Neuronal stem cell (in vitro differentiated cells): ENCODE measurements at places on chromosomes 3 and 15.

- DNase-seq: no peak
These were observed 62.7 kb upstream of the BLM start for GRCh38 chr15:90654233-90655136.

- DNase-seq: no peak
These were observed 207.5 kb upstream of the LINGO1 start for GRCh38 chr15:77839970-77840905.

DNA sequence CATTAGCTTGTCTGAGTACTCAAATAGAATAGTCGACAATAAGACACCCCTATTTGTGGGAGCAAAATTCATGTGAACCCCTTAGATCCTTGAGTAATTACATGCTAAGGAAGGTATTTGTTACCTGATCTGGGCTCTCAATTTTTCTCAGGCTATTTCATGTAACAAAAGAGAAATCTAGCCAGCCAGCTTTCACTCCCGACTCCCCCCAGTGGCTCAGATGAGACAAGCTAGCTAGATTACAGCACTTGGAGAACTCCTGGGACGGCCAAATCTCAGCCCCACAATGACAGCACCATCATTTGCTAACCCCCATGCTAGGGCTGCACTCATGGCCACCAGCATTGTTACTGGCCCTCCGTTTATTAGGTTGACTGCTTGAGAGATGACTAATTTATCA lies 41.3 kb downstream of the GLDN start:
- DNase-seq: peak; percentile 36

- no peak for DNase-seq
These were observed 66.6 kb downstream of the USF3 start for GRCh38 chr3:113629584-113630421.

GRCh38 chr3:38582941-38583645 lies 66.4 kb downstream of the SCN5A start:
- no peak for DNase-seq

- DNase-seq: no peak
These were observed 2.4 kb downstream of the PLXNA1 start for GRCh38 chr3:126985132-126985985.

DNA sequence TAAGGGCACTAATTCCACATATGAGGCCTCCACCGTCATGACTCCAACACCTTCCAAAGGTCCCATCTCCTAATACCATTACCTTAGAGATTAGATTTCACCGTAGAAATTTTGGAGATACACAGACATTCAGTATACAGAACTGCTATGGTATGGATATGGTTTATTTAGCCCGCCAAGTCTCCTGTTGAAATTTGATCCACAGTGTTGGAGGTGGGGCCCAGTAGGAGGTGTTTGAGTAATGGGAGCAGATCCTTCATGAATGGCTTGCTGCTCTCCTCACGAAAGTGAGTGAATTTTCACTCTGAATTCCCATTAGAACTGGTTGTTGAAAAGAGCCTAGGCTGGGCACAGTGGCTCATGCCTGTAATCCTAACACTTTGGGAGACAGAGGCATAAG lies 7.4 kb downstream of the MKRN3 start:
- DNase-seq: no peak

GRCh38 chr15:90530250-90531051 lies 728 bp downstream of the CRTC3 start:
- peak; percentile 17 for DNase-seq

- DNase-seq: no peak
These were observed 143.5 kb downstream of the NUP210 start for GRCh38 chr3:13276438-13277195.

DNA sequence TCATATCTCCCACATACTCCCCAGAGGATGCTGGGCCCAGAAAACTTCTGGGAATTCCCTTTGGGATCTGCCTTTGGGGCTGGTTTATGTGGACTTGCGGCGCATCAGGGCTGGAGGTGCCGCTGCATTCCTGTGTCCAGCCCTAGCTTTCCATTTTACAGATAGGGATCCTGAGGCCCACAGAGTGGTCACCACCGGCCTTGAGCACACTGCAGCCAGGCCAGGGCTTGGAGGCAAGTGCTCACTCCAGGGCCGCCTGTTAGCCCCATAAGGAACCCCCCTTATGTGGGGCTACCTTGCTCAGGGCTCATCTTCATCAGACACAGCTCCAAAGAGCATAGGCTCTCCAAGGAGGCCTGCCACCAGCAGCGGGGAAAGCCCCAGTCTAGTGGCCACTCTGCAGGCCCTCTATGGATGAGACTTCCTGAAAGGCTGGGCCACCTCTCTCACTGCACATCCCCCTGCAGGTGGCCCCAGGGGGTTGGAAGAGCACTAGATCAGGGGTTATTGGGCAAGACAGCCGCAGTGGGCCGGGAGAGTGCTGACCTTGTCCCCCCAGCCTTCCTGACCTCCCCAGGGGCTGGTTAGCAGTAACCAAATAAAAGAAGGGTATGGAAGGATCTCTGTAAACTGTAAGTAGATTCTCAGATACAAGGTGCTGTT lies 9.2 kb upstream of the ATP2B2 start:
- DNase-seq: no peak

DNA sequence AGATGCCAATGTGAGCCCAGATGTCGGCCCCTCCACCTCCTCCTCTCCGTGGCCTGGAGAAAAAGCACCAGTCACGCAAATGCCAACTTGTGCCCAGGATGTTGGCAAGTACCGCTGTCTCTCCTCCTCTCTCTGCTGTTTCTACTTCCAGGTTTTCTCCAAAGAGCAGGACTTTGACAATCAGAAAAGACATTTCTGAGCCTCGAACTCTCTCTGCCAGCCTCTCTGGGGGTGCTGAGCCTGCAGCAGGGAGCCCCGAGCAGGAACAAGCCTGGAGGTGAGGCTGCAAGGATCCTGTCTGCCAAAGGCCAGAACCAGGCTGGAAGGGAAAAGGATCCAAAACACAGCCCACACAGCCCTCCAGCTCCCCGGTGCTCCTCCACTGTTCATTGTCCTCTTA lies 89.7 kb downstream of the SEC22A start:
- DNase-seq: no peak

DNA sequence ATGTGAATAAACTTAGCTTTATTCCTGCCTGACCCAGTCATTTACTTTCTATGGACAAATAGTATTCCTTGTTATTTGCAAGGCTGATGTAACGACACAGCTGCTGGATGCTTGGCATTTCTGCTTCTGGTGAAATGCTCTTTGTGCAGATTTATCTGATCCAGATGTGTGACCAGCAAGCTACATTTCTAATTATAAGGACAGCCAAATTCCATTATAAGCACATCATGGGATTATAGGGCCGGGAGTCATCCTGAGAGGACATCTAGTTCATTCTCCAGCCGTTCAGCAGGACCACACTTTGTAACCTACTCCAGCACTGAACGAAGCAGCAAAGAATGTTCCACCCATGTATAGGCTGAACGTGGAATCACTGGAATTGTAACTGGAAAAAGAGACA lies 42.9 kb downstream of the FNDC3B start:
- DNase-seq: no peak

- no peak for DNase-seq
These were observed 76.0 kb upstream of the LIMD1 start for GRCh38 chr3:45518376-45519135.

GRCh38 chr3:8730656-8731055 lies 2.9 kb upstream of the CAV3 start:
- DNase-seq: no peak

- no peak for DNase-seq
These were observed 51.0 kb downstream of the CACNA1D start for GRCh38 chr3:53545310-53545995.

GRCh38 chr15:82312586-82313349 lies 36.5 kb downstream of the GOLGA6L10 start:
- no peak for DNase-seq

DNA sequence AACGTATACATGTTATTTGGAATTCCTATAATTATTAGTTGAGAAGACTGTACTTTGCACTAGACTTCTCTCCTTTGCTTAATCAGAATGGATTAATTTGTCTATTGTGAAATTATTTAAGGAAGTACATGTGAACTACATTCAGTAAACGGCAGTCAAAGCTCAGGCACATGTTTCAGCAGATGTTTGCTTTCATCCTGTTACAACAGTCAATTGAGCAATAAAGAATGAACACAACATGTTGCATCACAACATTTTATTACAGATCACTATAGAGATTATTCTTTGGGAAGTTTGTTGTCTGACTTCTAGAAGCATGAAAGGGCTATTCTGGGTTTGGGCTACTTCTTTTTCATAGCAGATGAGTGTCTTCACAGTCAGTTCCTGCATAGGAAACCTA lies 39.2 kb downstream of the RAB27A start:
- DNase-seq: no peak

GRCh38 chr3:52396011-52396906 lies 48.6 kb downstream of the SEMA3G start:
- no peak for DNase-seq

DNA sequence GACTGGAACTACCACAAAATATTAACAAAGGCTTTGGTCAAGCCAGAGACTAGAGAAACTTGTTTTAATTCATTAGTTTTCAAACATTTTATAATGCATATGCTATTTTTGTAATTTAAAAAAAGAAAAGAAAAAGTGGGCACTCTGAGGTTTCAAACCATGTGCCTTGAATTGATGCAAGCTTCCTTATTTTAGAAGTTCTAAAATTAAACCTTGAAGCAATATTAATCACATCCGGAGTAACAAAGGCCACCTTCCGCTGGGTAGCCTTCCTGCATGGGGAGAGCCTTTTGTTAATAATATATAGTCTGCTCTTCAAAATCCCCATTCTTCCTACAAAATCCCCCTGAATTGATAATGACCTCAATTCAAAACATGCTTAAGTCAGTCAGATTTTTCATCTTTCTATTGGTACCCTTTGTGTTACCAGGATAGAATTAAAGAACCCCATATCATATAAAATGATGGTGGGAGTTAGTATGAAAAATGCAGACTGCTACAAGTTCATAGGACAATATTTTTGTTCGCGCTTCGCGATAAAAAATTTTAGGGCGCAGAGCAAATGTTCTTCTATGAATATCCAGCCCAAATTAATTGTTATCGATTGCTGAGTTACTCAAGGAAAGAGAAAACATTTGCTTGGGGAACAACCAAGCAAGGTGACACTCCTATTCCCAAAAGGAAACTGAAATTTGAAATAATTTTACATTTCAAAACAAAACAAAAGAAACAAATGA lies 30.6 kb downstream of the LDHAL6B start:
- no peak for DNase-seq

DNA sequence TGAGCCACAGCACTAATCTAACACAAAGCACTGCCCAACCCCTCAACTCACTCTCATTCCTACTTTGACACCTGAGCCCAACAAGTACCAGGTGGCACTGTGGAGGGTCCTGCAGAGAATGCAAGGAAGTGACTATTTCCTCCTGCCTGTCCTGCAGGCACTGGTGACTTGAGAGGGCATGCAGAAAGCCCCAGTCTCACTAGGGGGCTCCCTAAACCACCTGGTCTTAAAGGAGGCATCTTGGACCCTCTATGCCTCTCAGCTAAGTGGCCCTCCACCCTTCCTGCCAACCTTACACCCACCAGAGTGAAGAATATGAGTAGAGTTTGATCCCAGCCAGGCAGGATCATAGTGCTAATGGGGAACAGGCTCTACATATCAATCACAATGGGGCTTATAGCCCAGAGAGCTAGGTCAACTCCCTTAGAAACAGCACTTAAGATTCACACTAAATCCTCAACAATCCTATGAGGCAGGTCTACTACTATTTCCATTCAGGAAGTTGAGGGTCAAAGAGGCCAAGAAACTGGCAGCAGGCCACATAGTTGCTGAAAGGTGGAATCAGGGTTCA lies 15.2 kb downstream of the TRAIP start:
- DNase-seq: peak; percentile 15

- no peak for DNase-seq
These were observed 137.9 kb upstream of the ZBTB20 start for GRCh38 chr3:115284980-115285379.

DNA sequence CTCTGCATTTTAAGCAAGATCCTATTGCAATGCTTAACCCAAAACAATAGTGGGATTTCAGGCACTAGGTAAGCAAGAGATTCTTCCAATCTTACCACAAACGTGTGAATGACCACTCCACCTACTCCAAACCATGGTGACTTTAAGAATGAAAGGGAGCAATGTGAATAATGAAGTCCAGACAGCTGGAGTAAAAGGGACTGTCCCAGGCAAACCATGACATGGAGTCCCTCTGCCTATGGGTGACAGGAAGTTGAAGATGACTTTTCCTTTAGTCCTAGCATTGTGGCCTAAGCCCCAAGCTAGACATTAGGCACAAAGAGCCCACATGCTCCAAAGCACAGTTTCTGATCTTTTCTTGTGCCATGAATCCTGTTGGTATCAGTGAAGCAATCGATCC lies 179.0 kb downstream of the SHQ1 start:
- DNase-seq: no peak

DNA sequence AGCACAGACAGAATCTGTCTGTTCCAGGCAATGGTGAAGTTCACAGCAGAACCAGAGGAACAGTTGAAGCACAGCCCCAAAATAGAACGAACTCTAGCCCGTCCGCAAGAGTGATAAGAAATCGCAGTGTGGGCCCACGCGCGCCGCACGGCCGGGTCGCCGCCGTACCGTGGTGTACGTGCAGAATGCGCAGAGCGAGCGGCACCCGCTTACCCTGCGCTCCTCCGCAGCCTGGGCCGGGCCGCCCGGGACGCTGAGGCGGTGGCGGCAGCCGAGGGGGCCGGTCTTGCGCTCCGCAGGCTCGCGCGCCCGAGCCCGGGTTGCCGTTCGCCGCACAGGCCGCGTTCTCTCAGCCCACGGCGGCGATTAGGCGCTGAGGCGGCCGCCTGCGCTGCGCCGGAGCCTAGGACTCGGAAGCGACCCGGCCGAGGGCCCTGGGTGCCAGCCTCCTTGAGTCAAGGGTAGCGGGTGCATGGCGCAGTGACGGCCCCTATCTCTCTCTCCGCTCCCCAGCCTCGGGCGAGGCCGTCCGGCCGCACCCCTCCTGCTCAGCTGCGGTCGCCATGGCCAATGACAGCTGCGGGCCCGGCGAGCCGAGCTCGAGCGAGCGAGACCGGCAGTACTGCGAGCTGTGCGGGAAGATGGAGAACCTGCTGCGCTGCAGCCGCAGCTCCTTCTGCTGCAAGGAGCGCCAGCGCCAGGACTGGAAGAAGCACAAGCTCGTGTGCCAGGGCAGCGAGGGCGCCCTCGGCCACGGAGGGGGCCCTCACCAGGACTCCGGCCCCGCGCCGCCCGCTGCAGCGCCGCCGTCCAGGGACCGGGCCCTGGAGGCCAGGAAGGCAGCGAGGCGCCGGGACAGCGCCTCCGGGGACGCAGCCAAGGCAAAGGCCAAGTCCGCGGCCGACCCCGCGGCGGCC lies 20.5 kb downstream of the WDR73 start:
- peak; percentile 59 for DNase-seq

DNA sequence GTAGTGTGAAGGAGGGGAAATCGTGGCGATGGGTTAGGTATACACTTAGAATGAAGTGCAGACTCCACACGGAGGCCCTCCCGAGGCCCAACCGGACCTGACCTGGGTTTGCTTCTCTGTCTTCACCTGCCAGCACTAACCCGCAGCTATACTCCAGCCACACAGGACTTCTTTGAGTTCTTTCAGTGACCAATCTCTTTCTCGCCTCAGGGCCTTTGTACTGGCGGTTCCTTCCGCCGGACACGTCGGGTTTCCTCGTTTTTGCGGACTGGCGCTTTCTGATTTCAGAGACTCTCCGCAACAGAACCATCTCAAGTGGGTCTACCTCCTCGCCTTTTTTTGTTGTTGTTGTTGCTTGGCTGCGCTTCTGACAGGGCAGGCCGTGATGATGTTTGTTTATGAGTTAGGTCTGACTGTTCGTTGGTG lies at the start of gene NEIL1:
Gene NEIL1 (plus strand): TSS at position 244 of the 426 bp plus-strand sequence. CDS start 1,867 bp downstream, outside the sequence.
- no peak for DNase-seq
